Esophagus (tissue), 2 donors: ENCODE measurements at places on chromosomes 6 and 20. TPM values are rescaled to one million over a fixed set of nuclear protein-coding genes. Genes with fewer than 3 reads are reported as not detected.

Gene C4B
- 5.3 TPM for polyA plus RNA-seq

Gene HLA-DRA
- polyA plus RNA-seq = 132 TPM

Gene HLA-DRB5
- polyA plus RNA-seq = 0.34 TPM

Gene TBXT
- not detected for polyA plus RNA-seq

Gene ME1
- polyA plus RNA-seq = 19.2 TPM

Gene MCCD1
- not detected for polyA plus RNA-seq

Gene SLC25A27
- polyA plus RNA-seq = 25.0 TPM

Gene PRPF6
- 24.6 TPM for polyA plus RNA-seq

Gene FABP7
- polyA plus RNA-seq = 0.05 TPM

Gene GMDS
- polyA plus RNA-seq = 54.5 TPM

Gene ARMC2
- 1.0 TPM for polyA plus RNA-seq

Gene SLC44A4
- polyA plus RNA-seq = 0.33 TPM
